HEK293T (cell line): ENCODE measurements at places on chromosomes 12 and 14.

DNA sequence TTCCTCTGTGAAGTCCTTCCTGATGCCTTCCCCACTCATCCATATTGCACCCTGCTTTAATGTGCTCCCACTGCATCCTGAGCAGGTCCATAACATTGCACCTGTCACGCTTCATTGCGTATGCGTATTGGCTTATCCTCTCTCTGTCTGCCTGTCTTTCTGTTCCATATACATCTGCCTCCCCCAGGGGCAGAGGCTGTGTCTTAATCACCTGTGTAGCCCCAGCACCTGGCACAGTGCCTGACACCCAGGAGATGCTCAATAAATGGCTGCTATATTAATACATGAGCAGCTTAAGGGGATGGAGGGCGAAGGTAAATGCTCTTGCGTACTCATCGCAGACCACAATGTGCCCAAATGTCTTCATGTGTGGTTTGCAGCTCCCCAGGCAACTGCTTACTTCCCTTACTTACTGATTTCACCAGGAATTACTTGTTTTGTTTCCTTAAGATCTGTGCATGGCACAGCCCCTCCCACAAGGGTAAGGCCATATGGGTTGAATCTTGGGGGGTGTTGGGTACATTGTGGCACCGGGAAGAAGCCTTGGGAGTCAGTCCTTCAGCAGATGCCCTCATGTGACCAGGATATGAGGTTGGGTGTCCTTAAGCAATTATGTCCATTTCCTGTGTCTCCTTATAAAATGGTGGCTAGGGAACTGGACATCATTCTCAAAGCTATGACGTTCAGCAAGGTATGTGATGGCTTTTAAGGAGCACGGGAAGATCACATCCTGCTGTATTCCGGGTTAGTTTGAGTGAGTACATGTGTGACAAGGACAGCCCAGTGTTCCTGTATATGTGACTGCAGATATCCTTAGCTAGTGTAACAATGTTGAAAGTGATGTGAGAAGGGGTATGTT is 848 bp upstream of the CPNE6 start:
- no peak for DNase-seq

- no peak for DNase-seq
These were observed 169.7 kb upstream of the ATP2B1 start for GRCh38 chr12:89878327-89878726.

- no peak for DNase-seq
These were observed 4.4 kb upstream of the PRDM4 start for GRCh38 chr12:107765316-107765715.

- DNase-seq, result no peak
These were observed 8.0 kb downstream of the STXBP6 start for GRCh38 chr14:25041898-25042297.

DNA sequence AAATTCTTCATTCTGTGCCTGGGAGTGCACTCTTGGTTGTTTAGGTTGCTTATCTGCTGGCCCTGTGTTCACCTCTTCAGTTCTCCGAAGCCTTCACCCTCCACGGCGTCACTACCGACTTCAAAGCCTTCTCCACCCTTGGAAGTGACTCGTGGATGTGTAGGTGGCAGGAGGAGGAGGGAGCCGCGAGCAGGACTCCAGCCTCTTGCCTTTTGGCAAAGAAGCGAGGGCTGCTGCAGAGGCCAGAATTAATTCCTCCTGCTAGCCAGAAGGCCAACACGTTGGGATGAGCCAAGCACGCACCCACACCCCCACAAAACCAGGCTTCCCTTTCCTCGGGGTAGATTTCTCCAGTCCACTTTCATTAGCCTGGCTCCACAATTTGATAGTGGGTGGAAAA is 86.5 kb downstream of the TBX5 start:
- DNase-seq, result no peak

- no peak for DNase-seq
These were observed 72.7 kb downstream of the RIN3 start for GRCh38 chr14:92585981-92586937.

- no peak for DNase-seq
These were observed 335.2 kb downstream of the DPF3 start for GRCh38 chr14:72558721-72559120.
